HuH-7 (cell line): ENCODE measurements at places on chromosomes 4 and X.

- no peak for DNase-seq
Observed at GRCh38 chr4:183563874-183564273, 59.0 kb downstream of the ING2 start.

DNA sequence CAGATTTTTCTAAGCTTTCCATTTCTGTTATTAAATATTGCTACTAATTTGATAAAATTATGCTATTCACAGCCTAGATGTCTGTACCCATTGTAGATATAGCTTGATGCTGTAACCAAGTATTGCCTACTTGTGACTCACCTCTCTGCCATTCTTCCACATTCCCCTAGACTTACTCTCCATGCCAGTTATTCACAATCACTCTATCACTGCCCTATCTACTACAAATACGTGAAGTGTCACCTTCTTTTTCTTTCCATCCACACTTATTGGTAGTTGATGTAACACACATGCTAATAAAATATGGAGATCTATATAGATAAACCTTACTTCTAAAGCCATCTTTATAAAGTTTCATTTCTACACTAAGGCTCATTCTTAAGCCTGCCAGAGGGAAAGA is 179.4 kb upstream of the PACRGL start:
- DNase-seq, result no peak

- DNase-seq, result no peak
Observed at GRCh38 chr4:147727476-147728028, 4.3 kb upstream of the ARHGAP10 start.

GRCh38 chr4:151783867-151784266 is 23.1 kb upstream of the GATB start:
- no peak for DNase-seq

DNA sequence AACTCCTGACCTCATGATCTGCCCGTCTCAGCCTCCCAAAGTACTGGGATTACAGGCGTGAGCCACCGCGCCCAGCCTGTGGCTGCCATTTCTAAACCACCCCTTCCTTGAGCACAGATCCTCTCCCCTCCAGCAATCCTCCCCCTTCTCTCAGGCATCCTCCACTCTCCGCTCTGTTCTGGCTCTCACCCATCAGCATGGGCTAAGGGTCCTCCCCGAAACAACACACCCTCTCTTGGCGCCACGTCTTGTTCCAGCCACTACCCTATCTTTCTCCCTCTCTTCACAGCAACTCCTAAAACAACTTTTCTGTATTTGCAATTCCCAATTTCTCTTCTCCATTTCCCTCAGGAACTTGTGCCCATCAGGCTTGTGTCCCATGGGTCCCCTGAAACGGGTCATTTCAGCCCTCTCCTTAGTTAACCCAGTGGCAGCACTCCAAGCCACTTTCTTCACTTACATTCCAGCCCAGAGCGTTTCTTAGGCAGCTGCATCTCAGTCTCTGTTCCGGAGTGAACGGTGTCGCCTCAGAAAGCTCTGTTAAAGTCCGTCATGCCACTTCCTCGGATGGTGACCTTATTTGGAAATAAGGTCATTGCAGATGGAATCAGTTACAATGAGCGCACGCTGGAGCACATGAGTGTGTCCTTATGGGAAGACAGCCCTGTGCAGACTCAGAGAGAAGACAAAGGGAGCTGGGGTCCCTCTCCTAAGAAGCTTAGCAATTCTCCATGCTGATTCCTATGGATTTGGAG is 28.3 kb upstream of the CLDN24 start:
- DNase-seq, result no peak

GRCh38 chrX:68755616-68756125 is 73.2 kb upstream of the EFNB1 start:
- DNase-seq, result no peak
